ENCODE measurements at places on chromosomes 6 and 20.

DNA sequence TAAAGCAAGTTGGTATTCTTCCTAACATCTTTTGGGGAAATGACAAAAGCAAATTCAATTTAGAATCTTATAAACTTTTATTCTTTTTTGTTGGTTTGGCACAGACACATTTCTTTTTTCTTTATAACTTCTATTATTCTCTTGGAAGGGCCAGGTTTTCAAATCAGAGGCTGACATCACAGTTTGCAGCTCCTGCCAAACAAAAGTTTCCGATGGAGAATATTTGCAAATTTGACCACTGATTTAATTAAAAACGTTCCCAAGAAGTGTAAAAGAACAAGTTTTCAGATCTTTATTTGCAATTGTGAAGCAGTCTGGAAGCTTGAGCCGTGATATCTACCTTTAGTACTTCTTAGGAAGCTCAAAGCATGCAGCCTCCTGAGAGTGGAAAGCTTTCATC lies 53.8 kb upstream of the CD83 start:
- DNase-seq: no peak

DNA sequence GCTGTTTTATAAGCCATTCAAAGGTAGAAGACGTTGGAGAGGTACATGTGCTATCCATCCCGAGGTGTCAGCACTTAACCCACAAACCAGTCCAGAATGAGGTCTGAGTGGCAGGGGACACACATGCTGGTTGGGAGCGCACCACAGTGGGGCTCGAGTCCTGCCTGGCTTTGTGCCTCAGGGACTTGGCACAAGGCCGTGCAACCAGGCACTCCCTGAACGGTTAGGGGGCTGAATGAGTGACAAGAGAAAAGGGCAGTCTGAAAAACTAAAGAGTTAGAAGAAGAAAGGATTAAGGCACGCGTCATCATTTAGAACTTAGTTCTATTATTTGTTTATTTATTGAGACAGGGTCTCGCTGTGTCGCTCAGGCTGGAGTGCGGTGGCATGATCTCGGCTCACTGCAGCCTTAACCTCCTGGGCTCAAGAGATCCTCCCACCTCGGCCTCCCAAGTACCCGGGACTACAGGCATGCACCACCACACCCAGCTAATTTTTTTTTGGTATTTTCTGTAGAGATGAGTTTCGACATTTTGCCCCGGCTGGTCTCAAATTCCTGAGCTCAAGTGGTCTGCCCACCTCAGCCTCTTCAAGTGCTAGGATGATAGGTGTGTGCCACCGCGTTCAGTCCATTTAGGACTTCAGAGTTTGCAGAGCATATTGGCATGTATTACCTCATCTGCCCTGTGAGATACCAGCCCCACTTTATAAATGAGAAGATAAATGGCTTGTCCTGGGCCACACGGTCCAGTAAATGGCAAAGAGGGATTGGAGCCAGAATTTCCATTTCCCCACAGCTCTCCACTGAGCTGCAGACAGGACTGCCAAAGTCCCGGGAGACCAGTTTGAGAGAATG lies 47.4 kb upstream of the IRF4 start:
- no peak for DNase-seq

GRCh38 chr6:105170059-105170458 lies 9.8 kb downstream of the POPDC3 start:
- no peak for DNase-seq

DNA sequence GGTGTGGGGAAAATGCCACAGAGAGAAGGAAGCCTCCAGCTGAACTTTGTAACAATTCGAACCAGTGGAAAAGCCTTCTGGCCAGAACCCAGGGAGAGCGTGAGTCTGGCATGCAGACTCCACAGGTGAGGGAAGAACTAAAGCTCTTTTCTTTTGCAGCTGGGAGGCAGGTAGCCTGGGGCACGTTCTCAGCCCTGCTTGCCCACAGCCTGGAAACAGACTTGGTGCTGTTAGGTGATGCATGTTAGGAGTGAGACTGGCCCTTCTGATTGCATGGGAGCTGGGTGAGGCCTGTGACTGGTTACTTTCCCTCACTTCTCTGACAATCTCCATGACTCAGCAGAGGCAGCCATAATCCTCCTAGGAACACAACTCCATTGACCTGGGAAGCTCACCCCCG lies 34.2 kb downstream of the PROKR2 start:
- no peak for DNase-seq

- DNase-seq: no peak
Measured at GRCh38 chr20:35171753-35172433, at the start of gene PROCR. PROCR (plus strand) TSS chr20:35172072; CDS start chr20:35172155, 83 bp downstream.

- no peak for DNase-seq
Measured at GRCh38 chr20:25053255-25054031, 4.5 kb downstream of the ACSS1 start.

DNA sequence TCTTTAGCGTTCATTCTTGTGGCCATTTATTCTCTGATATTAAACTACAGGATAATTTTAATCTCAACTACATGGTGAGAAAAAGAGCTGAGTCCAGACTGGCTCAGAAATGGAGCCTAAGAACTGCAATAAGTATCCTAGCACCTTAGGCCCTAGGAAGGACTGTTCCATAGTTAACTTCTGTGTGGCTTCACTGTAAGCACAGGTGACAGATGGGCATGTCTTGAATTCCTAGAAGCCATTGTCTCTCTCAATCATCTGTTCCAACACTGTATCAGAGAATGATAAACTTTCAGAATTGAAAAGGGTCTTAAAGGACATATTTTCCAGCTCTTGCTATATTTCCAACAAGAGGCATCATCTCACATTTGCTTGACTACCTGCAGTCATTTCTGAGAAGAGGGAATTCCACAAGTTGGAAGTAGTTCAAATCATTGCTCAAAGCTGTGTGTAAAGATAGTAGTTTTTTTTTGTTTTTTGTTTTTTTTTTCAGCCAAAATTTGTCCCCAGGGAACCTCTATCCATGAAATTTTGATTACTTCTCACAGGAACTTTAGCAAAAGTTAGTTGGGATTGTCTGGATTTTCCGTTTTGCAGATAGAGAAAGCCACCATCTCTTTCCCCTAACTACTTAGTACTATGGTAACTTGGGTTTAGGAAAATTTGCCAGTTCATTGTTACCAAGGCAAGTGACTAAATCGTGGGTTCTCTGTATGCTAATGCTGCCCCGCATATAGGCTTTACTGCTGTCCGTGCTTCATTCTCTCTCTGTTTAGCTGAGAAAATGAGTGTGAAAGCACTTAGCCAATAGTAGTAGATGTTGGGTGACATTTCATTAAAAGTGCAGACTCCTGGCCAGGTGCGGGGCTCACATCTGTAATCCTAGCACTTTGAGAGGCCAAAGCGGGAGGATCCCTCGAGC lies 47.2 kb downstream of the KCNS1 start:
- no peak for DNase-seq

DNA sequence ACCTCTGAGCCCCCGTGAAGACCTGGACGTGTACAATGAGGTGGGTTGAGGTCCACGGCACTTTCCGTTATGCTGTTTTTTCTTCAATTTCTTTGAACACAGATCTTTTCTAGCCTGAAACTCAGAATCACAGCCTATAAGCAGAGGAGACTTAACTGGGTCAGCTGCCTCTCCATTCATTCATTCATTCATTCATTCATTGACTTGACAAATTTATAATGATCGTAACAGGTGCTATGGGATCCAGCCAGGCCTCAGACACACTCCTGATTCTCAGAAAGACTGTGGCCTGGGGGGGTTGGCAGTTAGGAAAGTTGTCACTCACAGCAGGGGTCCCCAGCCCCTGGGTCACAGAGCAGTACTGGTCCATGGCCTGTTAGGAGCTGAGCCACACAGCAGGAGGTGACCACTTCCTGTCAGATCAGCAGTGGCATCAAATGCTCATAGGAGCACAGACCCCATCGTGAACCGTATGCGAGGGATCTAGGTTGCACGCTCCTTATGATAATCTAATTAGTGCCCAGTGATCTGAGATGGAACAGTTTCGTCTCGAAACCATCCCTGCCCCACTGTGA lies 38.6 kb upstream of the IRF4 start:
- no peak for DNase-seq

DNA sequence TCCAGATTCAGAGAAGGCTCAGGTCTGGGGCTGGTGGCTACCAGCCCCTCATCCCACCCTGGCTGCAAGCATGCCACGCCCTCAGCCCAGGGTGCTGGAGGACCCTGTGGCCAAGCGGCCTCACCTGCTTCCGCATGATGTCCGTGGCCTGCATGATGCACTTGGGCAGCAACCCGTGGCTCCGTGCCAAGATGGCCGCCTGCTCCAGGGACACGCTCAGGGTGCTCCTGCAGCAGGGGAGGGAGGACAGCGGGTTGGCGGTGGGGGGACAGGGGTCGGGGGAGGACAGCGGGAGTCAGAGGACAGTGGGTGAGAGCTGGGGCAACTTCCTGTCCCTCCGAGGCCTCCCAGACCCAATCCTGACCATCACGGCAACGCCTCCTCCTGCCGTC lies 200.1 kb downstream of the PREX1 start:
- no peak for DNase-seq

DNA sequence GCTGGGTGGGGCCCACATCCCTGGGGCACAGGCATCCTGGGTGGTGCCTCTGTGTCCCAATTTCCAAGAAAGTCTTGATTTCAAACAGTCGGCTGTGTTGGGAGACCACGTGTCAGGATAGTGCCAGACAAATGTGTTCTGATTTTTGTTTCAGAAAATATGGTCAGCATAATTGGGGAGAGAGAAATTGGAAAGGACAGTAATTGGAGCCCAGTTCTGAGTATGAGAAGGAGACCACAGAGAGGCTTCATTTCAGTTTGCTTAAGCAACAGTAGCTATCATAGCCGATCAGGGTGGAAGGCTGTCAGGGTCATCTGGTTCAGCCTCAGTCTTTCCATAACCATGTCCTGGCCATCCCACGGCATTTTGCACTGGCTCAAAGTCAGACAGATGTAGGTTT lies 220.7 kb downstream of the CDC5L start:
- DNase-seq: no peak

GRCh38 chr6:155171747-155172449 lies 91.9 kb upstream of the CLDN20 start:
- no peak for DNase-seq

- no peak for DNase-seq
Measured at GRCh38 chr6:15880262-15880973, 217.6 kb upstream of the DTNBP1 start.

- no peak for DNase-seq
Measured at GRCh38 chr6:109298605-109299264, 83.5 kb downstream of the CD164 start.

GRCh38 chr20:20205141-20205861 lies 153.0 kb downstream of the CFAP61 start:
- DNase-seq: no peak

GRCh38 chr20:63736893-63737694 lies 630 bp downstream of the LIME1 start:
- DNase-seq: no peak

Data from right renal pelvis (tissue), 4 donors.